ENCODE measurements at places on chromosomes 16 and 17.
A peak's percentile ranks its signal among the peaks of the same experiment; 100 is the strongest.

DNA sequence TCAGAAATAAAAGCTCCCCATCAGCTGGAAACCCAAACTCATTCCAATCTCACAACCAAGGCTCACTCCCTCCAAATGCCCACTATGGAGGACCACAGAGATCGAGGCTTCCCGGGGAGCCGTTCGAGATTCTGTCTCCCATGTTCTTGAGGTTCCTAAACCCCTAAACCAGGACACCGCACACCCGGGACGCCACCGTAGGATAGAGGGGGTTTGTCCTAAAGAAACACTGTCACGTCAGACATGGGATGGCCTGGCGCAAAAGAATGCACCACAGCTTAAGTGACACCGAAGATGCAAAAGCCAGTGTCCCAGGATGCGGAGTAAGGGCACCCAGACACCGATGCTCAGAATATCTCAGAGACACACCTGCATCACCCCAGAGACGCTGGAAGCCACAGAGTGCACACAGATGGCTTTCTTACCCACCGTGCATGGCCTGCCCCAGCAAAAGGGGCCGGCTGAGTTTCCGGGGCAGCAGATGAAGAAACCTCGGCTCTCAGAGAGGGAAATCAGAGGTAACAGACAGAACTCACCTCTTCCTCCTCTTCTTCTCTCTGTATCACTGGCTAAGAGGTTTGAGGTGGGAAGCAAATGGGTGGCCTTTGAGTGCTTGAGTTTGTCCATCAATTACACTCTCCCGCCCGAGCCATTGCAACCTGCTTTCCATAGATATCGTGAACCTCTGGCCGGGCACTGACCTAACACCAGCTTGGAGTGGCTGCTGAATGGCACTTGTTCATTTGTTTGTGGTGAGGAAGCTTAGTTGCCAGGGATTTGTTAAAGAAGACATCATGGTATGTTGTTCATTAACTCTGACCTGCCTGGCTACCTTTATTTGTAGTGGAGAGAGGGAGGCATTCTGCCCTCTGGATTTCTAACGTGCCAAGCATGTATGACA, 65.1 kb upstream of the TNRC6C start:
- no peaks in the 10 kb centered on the region for H3K4me1 ChIP-seq
- no peak for DNase-seq
- H3K4me3 ChIP-seq: no peak overlapping the region
- no peaks in the 10 kb centered on the region for H3K36me3 ChIP-seq

- no peaks in the 10 kb centered on the region for H3K27me3 ChIP-seq
- H3K4me3 ChIP-seq: no peak overlapping the region
- no peak for DNase-seq
- H3K4me1 ChIP-seq: peaks cover 9% of the 10 kb centered on the region
These were observed 27.0 kb downstream of the LGALS3BP start for GRCh38 chr17:78952706-78953105.

DNA sequence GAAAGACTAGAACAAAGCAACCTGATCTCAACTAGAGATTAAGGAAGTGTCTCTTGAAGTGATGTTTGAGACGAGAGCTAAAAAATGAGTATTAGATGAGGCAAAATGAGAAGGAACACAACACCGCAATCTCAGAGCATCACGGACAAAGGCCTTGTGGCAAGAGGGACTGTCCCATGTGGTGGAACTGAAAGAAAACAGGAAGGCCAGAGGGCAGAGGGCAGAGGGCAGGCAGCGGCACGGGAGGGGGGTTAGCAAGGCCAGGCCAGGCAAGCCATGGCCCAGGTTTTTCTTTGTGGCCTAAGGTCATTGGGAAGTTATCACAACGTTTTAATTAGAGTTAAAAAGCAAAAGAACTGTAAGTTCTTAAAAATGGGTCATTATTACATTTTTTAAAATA, 22.5 kb downstream of the RPA1 start:
- no peak for DNase-seq
- H3K4me1 ChIP-seq: no peaks in the 10 kb centered on the region
- H3K27me3 ChIP-seq: no peaks in the 10 kb centered on the region
- H3K27ac ChIP-seq: no peak overlapping the region
- peaks cover 22% of the 10 kb centered on the region for H3K36me3 ChIP-seq

- DNase-seq: peak; percentile 95
- peaks cover 6% of the 10 kb centered on the region for H3K36me3 ChIP-seq
- H3K27me3 ChIP-seq: no peaks in the 10 kb centered on the region
- H3K4me3 ChIP-seq: no peak overlapping the region
These were observed 283.1 kb downstream of the SEC14L1 start for GRCh38 chr17:77423589-77424451.

DNA sequence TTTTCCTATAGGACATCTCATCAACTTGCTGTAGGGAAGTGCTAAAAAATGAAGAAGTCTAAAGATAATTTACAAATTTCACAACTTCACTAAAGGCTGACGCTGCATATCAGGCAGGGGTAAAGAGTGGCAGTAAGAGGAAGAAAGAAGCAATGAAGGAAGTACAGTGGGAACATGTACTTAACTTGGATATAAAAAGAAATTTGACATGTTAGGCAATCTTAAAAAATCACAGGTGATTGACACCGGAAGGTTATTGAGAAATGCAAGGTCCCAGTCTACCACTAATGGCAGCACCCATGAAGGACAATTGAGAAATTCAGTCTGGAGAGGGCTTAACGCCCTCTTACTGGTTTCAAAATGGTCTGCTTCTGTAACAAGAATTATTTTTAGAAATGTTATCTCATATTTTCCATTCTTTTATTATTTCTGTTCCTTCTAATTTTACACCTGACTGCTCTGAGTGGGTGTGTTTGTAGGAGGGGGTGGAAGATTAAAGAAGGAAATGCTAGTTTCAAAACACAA, 358.1 kb downstream of the KCNJ2 start:
- no peaks in the 10 kb centered on the region for H3K4me1 ChIP-seq
- no peaks in the 10 kb centered on the region for H3K36me3 ChIP-seq
- DNase-seq: no peak
- no peak overlapping the region for H3K4me3 ChIP-seq
- no peaks in the 10 kb centered on the region for H3K27me3 ChIP-seq
- H3K27ac ChIP-seq: no peak overlapping the region
